ENCODE measurements at places on chromosomes 6 and 20. TPM values are rescaled to one million over a fixed set of nuclear protein-coding genes. Genes with fewer than 3 reads are reported as not detected.

Gene RIPOR3
- polyA plus RNA-seq, result not detected

Gene PXT1
- 0.13 TPM for polyA plus RNA-seq

Gene ZNF831
- polyA plus RNA-seq, result 0.01 TPM

Gene DLK2
- not detected for polyA plus RNA-seq

Gene RGL2
- 14.9 TPM for polyA plus RNA-seq

Gene TIAM2
- polyA plus RNA-seq, result 0.67 TPM

Gene CFB
- polyA plus RNA-seq, result not detected

Gene GGTLC1
- polyA plus RNA-seq, result not detected

Gene NR2E1
- not detected for polyA plus RNA-seq

Gene CYP24A1
- polyA plus RNA-seq, result not detected

Gene PRDM13
- polyA plus RNA-seq, result not detected

Gene TRIM10
- not detected for polyA plus RNA-seq

Gene EPPIN
- not detected for polyA plus RNA-seq

Gene MAP7
- 1.6 TPM for polyA plus RNA-seq

Gene MROH8
- 0.08 TPM for polyA plus RNA-seq

Gene ACTL10
- 0.86 TPM for polyA plus RNA-seq

Gene LTB
- polyA plus RNA-seq, result 25.5 TPM

Gene PXDC1
- 0.48 TPM for polyA plus RNA-seq

Gene CEP250
- 1.2 TPM for polyA plus RNA-seq

Gene MCCD1
- polyA plus RNA-seq, result not detected

Gene TGM3
- polyA plus RNA-seq, result not detected

Gene NKAIN4
- not detected for polyA plus RNA-seq

Gene MOXD1
- not detected for polyA plus RNA-seq

Gene ATXN1
- 8.8 TPM for polyA plus RNA-seq

Gene UTRN
- polyA plus RNA-seq, result 106 TPM

Gene HCK
- 526 TPM for polyA plus RNA-seq

Gene SLC22A7
- polyA plus RNA-seq, result not detected

Measured in CD14-positive monocyte (primary cell).